Stimulated activated CD8-positive, alpha-beta memory T cell treated with anti-CD3 and anti-CD28 coated beads, Interleukin-4, amount 100 ng/mL, for 24 hours (primary cell): ENCODE measurements at places on chromosomes 12 and 14.

- no peak for DNase-seq
Observed at GRCh38 chr12:115811045-115811444, 466.4 kb downstream of the MED13L start.

DNA sequence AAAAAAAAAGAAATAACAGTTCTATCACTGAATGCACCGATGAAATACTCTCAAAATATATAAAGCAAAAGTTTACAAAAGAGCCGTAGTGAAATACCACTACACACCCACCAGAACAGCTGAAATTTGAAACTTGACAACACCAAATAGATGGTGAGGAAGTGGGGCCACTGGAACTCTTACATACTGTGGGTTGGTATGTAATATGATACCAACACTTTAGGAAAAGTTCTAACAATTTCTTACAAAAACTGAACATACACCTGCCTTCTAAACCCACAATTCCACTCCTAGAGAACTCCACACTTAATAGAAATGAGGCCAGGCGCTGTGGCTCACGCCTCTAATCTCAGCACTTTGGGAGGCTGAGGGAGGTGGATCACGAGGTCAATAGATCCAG lies 14.1 kb downstream of the EIF5 start:
- DNase-seq, result no peak

DNA sequence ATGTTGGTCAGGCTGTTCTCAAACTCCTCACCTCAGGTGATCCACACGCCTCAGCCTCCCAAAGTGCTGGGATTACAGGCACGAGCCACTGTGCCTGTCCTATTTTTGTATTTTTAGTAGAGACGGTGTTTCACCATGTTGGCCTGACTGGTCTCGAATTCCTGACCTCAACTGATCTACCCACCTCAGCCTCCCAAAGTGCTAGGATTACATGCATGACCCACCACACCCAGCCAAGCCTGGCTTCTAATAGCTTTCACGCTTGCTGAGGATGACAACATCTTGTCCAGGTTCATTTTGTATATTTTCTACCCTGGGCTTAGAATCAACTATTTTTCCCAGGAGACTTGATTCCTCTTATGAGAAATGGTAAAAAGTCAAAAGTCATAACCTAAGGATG lies 64.7 kb downstream of the WASHC3 start:
- no peak for DNase-seq

GRCh38 chr14:52481864-52482263 lies 70.4 kb downstream of the TXNDC16 start:
- DNase-seq, result no peak

GRCh38 chr14:94011795-94012194 lies 14.3 kb upstream of the OTUB2 start:
- DNase-seq, result no peak

GRCh38 chr12:25197608-25198007 lies 2.6 kb downstream of the ETFRF1 start:
- DNase-seq, result no peak

DNA sequence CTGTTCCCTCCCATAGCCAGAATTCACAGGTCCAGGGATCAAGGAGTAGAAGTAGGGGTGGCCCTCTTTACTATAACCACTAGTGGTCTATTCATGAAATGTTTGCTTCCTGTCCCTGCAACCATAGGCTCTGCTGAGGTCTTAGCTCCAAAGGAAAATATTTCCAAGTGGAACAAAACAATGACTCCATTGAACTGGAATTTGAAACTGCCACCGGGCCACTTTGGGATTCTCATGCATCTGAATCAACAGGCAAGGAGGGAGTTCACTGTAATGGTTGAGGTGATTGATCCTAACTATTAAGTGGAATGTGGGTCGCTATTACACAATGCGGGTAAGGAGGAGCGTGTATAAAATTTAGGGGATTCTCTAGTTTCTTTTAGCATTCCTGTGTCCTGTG lies 197.0 kb downstream of the ETNK1 start:
- DNase-seq, result no peak

DNA sequence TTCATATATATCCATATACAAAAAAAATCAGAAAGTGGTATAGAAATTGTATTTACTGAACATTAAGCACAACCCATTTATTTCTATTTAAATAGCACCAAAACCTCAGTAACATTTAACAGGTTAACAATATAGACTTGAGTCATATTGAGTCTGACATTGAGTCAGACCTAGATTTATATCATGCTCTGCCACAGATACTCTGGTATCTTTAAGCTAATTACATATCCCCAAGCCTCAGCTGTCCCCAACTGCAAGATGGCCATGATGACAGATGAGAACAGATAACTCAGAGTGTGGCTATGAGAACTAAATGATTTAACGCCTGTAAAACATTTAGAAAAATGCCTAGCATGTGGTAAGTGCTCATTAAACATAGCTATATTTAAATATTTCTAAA lies 40.3 kb downstream of the IFNG start:
- no peak for DNase-seq

DNA sequence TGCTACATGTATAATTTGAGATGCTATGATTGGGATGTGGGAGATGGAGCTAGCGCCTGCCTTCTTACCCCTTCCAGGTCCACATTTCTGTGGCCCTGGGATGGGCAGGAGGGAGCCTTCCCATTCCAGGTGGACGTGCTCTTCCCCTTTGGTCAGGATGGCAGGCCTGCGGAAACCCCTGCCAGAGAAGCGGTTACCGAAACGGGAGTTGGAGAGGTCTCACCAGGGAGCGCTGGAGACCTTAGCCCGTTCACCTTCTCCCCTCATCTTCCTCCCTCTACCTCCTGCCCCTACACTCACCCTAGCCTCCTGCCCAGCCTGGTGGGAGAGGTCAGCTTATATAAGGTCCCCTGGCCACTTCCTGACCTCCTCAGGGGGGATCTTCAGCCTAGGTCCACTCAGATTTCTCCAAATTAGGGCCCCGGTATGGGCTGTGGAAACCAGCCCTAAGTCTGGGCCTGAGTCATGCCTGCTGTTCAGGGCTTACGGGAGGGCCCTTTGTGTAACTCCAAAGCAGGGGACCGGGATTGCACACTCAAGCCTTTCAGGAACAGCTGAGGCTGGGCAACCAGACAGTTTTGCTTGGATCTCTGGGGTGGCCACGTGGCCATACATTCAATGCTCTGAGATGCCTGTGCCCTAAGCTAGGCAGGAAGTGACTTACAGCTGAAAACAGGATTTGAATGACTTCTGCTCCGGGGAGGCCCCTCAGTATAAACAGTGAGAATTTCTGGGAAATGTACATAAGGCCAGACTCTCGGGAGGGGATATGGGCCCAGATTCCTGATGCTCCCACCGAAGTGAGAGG lies 10.2 kb upstream of the MEG3 start:
- no peak for DNase-seq

- no peak for DNase-seq
Observed at GRCh38 chr12:28602786-28603185, 412.5 kb downstream of the CCDC91 start.

DNA sequence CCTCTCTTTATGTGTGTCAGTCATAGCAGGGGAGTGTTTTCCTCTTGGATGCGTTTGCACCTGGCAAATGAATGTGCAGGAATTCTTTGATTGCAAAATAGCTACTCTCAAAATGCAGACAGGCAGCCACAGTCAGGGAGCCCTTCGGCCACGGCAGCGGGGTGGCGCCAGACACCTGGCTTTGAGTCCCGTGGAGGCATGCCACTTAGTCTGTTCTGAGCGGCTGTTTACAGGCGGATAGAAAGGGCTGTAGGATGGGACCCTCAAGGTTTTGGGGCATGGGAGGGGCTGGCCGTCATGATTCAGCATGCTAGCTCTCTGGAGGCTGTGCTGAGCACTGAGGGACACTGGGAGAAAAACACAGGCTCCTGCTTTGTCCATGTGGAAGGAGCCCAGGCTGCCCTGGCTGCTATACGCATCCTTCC lies 117.1 kb downstream of the SLC25A47 start:
- DNase-seq, result no peak

DNA sequence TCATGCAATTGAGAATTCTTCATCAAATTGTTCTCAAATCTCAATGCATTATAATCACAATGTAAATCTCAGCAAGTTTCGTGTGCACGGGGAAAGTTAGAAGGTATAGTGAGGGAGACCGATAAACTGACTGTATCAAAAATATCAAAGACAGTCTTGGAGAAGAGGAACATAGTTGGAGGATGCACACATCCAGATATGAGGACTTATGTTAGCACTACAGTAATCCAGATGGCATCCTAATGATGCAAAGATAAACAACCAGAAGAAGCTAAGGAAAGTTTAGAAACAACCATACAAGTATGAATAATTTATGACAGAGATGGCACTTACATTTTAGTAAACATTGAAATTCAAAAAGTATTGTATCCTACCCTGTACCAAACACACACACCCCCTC lies 760.1 kb downstream of the RPS29 start:
- DNase-seq, result no peak

DNA sequence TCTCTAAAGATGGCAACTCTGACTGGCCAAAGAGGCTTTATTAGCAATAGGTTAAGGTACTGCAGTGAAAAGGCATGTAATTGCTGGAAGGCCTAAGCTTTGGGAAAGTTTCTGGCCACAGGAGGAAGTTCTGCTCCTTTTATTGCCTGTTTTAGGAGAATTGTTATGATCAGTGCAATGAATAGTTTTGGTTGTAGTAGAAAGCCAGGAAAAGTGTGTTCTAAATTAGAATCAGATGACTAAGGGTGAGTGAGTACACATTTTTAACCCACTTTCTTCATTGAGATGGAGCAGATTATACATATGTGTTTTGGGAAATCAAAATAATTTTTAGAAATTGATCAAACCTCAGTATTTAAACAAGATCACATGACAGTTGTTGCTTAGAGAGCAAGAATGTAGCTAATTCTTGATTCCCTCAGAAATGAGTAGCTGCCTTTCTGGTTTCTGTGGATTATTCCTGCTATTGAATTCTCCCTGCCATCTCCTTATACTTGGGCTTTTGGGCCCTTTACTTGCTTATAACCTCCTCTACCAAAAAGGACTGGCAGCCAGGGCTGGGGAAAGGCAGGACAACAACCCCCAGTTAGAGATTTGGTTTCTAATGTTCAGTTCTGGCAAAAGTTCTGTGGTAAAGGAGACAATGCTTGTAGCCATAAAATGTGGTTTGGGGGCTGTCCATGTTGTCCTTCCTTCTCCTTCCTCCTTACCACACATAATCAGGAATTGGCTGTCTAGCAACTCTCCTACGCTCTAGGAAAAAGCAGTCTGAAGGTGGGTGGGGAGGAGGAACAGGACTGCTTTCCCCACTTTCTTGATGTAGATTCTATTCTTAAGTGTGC lies 217.1 kb downstream of the SLC38A4 start:
- no peak for DNase-seq

- DNase-seq, result no peak
Observed at GRCh38 chr12:53506450-53506785, 866 bp downstream of the NPFF start.
